ENCODE measurements at places on chromosomes 6 and 20.

DNA sequence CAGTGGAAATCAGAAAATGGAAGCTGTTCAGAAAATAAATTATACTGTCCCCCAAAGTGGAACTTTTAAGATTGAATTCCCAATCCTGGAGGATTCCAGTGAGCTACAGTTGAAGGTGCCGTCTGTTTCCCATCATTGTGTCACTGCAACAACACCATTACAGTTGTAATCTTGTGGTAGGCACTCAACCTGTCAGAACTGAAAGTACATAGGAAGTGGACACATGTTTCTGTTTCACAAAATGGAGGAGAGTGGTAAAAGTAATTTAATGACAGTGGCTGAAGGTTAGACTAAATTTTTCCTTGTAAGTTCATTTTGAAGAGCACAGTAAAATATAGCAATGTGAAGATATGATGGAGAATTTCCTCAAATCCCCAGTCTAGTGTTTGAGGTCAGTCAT is 70.0 kb downstream of the CD109 start:
- no peak for DNase-seq

DNA sequence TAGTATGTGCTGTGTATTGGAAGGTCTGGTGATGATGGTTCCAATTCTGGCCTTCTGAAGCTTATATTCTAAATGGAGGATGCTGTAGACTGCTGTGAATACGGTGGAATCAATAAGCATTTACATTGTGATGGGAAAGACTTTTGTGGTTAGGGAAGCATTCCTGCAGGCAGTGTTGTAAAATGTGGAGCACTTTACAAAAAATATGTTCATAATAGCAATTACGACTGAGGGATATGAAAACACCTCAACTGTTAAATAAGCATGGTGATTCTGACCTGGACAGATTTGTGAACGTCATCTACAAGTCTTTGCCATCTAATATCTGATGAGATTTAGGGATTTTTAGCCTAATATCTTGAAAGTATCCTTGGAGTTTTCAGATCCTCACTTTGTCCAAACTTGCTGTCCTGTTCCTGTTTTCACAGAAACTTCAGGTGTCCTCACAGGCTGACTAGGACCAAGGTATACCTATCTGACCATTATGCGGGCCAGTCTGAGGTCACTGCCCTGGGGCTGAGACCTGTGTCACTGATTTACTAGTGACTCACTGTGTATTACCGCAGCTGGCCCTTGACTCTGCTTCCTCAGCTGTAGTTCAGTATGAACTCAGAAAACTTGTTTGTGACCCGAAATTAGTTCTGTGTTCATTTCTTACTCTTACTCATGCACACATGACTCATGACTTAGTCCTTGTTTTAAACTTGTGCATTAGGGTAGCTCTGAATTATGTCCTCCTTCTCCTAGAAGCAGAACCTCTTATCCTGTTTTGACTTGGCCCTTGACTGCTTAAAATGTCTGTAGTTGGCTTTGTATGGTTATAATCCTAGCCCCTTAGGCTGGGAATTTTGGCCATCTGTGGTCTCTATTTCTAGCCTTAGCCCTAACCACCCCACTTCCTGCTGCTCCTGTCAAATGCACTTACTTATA is 343.0 kb downstream of the CDKAL1 start:
- DNase-seq = peak; percentile 3

DNA sequence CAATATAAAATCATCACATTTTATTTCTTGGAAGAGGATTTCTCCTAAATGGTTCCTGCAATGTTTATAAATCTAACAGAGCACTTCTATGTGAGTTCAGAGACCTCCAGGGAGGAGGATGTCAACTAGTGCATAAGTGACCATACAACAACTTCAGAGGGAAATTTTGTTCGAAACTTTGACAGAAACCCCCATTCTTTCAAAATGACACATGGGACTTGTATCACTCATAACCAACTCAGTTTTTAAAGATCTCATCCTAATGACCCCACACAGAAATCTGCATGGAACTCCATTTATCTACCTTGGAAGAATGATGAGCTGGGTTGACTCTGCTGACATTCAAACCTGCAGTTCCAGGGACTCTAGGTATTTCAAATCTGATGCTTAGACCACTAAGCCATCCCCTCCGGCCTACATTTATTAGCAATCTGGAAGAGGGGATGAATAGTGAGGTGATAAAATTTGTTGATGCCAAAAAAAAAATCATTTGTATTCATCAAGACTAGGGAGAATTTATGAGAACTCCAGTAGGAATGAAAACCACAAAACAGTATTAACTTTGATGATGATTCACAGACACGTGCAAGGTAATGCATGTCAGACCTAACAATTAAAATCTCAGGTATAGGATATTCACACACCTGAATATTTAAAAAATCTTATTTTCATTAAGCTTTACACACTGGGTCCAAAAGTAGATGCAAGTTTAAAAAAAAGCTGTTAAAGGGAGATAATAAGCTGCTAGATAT is 153.0 kb downstream of the REV3L start:
- no peak for DNase-seq

- no peak for DNase-seq
Measured at GRCh38 chr6:166406197-166406596, 23.5 kb upstream of the MPC1 start.

DNA sequence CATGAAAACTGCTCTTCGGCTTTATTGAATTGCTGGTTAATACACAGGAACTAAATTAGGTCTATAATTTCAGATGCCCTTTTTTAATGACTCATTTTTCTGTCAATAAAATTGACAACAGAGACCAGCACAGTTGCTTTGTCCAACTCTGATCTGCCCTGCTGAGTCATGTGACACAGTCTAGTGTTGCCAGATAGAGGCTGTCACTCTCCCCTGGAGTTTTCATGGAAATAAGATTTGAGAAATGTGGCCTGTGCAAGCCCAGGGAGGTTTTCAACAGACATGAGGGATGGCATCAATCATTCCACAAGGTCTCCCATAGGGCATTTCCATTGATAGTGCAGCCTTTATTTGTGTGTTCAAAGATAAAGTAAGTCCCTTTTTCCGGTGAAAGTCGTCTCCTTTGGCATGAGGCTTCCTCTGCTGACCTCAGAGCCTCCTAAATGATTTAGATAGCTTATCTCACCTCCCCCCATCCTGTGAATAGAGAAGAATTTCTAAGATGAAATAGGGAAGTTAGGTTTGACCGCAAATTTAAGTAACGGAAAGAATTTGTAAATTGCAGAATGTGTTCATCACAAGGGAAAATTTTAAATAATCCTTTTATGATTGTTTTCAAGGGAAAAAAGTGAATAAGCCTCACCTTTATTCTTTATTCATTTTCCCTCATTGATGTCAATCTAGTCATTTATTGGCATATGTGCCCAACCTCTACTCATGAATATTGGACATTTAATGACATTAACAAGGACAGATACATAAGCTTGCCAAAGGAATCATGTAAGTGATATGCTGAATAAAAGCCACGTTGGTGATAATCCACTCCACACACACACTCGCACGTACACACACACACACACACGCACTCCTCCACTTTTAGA is 277.7 kb downstream of the ADGB start:
- DNase-seq = peak; percentile 94

DNA sequence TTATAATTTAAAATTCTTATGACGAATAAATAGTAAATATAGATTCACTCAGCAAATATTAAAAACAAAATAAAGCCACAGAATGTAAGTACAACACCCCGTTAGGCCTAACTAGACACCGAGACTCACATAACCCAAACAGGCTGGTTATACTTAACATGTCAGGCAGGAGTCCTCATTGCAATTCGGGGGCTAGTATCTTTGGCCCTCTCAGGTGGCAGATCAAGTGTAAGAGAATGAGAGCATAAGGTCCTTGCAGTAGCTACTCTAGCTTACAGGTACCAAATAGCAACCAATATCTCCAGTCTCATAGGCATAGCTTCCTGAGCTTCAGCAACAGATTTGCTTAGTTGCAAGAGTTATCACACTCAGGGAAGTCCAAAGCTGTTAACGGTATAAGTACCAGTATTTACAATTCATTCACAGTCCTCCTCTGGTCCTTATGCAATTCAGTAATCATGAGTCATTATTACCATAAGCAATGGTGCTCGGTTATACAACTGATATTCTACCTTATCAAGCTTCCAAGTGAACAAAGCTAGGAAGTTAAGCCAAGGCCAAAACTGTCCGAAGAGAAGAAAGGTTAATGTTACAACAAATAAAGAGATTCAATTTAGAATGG is 20.1 kb downstream of the REV3L start:
- no peak for DNase-seq

DNA sequence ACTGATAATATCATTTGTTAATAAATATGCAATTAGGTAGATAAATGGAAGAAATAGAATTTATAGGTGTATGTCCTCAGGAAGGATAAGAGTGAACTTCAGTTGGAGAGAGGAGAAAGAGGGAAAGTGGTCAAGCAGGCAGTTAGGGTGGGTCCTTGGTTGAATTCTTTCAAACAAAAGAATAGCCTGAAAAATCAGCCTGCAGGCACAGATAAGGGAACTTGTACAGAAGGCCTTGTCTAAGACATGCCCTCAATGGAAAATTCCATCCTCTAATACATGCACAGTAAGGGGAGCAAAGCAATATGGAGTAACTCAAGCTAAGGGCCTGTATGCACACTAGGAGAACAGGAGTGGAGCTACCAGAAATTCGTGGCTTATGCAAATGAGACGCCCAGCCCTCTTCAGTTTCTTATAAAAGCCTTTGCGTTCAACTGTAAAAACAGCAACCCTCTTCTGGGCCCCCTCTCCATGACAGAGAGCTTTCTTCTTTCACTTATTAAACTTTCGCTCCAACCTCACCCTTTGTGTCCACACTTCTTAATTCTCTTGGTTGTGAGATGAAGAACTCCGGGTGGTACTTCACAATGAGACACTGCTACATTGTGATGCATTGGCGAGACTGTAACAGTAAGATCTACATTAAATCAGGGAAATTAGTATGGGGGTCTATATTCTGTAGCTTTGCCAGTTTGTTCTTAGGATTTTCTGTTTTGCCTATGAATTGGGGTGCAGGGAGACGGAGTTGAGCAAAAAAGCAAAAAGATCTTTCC is 147.0 kb downstream of the HS3ST5 start:
- no peak for DNase-seq

- no peak for DNase-seq
Measured at GRCh38 chr20:34431168-34431567, 68.1 kb downstream of the ITCH start.

DNA sequence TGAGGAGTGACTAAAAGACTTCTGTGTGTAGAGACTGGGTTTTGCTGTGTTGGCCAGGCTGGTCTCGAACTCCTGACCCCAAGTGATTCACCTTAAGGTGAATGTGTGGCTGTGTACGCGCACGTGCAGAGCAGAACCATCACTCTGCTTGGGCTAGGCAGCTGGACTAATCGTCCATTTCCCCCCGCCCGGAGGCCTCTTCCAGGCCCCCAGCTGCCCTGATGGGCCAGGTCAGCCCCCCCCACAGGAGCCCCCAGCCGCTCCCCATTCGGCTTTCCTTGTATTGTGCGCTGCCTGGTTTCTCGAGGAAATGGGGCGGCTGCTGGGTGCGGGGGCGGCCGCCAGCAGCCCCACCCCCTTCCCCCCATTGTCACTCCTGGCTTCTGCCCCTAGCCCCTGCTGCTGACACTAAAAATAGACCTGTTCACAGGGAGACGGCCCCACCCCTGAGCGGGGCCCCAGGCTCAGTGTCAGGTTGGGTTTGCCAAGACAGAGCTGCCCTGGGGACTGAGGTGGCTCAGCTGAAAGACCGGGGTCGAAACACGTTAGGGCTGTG is 24.6 kb upstream of the CSNK2A1 start:
- DNase-seq = no peak

DNA sequence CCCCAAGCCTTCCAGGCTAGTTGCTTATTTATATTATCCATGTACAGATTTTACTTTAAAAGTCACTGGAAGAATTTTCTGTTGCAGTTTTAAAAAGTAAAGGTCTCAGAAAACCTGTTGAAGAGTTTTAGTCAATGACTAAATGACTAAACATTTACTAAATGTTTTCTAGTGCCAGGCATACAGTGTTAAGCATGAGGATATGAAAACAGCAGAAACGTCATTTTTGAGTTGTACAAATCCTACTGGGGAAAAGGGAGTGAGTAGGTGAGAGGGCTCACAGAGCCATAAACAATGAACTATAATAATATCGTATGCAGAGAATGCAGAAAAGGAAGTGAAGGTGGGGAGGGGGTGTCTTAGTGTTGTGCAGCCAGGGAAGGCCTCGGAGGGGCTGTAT is 66.3 kb downstream of the MAN1A1 start:
- DNase-seq = no peak

GRCh38 chr20:49356676-49357075 is 78.8 kb upstream of the ZNFX1 start:
- DNase-seq = no peak

DNA sequence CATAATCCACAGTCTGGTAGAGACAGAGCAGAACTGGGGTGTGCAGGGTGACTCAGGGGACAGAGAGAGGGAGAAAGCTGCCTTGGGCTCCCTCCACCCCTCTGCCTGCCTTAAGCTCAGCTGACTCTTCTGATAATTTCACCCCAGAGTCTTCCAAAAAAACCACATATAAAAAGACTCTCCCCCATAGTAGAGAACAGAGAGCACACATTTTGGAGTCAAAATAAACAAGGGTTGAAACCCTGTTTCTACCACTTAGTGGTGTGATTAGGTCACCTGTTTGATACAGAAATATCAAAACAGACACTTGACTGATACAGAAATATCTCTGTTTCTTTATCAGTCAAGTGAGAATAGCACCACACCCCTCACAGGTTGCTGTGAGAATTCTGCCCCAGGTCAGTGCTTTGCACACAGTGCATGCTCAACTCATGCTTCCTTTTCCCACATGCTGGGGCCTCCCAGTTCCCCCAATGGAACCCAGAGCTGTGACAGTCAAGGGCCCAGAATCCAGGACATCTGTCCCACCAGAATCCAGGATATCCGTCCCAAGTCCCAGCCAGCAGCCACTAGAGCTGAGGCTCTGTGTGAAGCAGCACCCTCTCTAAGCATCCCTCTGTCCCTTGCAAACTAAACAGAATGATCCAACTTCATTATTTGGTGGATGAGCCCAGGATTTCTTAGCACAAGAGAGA is 1.2 kb downstream of the TREML2 start:
- no peak for DNase-seq

- DNase-seq = no peak
Measured at GRCh38 chr6:40386200-40386599, 201.0 kb downstream of the LRFN2 start.

DNA sequence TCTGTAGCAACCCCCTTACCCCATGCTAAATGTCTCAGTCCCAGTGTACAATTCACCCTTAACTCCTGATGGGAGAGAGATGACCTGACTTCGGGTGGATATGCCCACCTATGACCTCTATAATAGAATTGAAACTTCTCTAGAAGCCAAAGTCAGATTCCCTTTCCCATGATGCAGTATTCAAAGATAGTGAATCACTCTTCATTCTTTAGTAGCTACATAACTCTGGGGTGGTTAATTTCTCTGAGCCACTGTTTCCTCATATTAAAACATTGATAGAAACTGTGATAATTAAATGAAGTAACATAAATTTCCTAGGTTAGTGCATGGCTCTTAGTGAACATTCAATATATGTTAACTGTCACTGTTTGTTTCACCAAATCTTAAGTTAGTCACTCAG is 500.4 kb downstream of the COL12A1 start:
- no peak for DNase-seq

- no peak for DNase-seq
Measured at GRCh38 chr6:107695061-107695720, 128.9 kb downstream of the SCML4 start.

Data from common myeloid progenitor, CD34-positive (primary cell).